ENCODE measurements at places on chromosomes 1 and 21.

- DNase-seq = no peak
Observed at GRCh38 chr21:18245464-18245967, 883 bp downstream of the CHODL start.

GRCh38 chr1:246669659-246670058 is 54.5 kb upstream of the SCCPDH start:
- no peak for DNase-seq

DNA sequence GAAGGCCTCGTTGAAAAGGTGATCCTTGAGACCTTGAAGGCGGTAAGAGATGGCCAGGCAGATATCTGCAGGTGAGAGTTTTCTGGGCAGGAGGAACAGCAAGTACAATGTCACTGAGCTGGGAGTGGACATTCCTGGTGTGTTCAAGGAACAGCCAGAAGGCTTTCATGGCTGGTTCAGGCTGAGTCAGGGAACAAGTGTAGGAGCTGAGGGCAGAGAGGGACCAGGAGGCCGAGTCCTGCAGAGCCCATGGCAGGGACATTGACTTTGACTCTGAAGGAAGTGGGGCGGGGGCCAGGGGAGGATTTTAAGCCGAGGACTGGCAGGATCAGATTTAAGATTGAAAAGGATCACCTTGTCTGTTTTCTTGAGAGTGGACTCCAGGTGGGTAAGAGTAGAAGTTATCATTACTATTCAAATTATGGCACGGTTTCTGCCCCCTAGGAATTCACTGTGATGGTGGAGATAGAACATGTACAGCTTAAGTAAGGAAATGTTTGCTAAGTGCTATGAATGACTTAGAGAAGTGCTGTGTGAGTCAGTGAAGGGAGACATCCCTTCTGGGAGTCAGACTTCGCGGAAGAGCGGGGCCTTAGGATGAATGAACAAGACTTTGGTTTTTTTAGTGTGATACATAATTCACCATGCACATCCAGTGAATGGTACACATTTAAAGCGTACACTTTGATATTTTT is 202.3 kb downstream of the KIF26B start:
- no peak for DNase-seq

- DNase-seq = no peak
Observed at GRCh38 chr21:29526545-29526944, 227.8 kb downstream of the BACH1 start.

DNA sequence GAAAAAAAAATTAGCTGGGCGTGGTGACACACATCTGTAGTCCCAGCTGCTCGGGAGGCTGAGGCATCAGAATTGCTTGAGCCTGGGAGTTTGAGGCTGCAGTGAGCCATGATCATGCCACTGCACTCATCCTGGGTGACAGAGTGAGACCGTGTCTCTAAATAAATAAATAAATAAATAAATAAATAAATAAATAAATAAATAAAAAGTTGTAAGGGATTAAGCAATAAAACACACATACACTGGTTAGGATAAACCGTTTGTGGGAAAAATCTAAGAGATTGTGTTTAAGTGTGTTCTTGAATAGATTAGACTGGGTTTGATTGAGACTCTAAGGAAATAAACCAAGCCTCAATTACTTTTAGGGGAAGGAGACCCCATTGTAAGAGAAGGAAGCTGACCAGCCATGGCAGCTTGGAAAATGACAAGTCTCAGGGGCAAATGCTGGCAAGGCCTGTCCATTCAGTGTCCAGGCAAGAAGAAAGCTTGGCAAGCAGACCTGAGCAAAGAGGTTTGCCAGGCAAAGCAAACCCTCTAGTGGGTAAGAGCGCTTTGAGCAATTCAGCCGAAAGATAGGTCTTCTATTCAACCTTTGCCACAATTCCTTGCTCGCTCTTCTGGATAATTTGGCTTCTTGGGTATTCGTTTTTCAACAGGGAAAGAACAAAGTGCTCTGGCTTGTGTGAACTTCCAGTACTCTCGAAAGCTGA is 106.9 kb upstream of the SERBP1 start:
- DNase-seq = no peak

- no peak for DNase-seq
Observed at GRCh38 chr1:204084247-204084772, 11.4 kb downstream of the SOX13 start.

- DNase-seq = no peak
Observed at GRCh38 chr1:227182012-227182411, 136.3 kb downstream of the CDC42BPA start.

GRCh38 chr1:31609514-31610118 is 7.9 kb upstream of the HCRTR1 start:
- DNase-seq = no peak

- no peak for DNase-seq
Observed at GRCh38 chr21:39696618-39697017, 48.4 kb upstream of the IGSF5 start.

DNA sequence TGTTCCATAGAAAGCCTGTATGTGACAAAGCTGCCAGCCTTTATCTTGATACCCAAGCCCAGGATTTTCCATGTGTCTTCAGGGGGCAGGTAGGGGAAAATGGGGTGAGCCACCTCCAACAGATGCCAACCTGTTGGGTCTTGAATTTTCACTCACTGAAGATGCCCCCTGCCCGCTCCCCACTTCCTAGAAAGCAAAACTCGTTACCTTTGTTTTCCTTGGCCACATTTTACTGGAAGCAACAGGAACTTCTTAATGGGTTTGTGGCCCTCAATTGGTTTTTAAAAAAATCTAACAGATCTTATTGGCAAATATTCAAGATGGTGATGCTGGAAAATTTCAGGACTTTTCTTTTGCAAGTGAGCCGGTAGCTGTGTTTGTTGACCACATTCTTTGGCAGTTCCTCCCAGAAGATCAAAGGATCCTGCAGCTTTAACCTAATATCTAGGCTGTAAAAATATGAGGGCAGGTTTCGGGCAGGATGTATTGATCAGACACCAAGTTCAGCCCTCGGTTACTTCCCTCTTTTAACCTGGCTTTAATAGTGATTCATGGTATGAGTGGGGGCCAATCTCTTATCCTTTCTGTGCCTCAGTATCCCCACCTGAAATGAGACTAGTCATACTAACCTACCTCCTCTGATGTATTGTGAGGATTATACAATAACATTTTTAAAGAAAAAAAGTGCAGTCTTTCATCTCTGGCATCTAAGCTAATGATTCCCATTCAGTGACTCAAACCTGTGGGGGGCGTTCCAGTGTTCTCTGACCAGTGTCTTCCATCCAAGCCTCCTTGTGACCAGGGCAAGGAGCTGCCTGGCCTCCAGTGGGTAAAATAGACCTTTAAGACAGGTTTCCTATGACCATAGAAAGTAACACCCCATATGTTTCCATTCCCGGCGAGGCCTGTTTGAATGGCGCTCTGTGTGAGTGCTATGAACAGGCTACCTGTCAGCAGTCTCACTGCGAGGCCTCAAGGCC is 21.3 kb upstream of the GNPAT start:
- DNase-seq = no peak

- no peak for DNase-seq
Observed at GRCh38 chr21:44950351-44950750, 10.5 kb downstream of the SLX9 start.

DNA sequence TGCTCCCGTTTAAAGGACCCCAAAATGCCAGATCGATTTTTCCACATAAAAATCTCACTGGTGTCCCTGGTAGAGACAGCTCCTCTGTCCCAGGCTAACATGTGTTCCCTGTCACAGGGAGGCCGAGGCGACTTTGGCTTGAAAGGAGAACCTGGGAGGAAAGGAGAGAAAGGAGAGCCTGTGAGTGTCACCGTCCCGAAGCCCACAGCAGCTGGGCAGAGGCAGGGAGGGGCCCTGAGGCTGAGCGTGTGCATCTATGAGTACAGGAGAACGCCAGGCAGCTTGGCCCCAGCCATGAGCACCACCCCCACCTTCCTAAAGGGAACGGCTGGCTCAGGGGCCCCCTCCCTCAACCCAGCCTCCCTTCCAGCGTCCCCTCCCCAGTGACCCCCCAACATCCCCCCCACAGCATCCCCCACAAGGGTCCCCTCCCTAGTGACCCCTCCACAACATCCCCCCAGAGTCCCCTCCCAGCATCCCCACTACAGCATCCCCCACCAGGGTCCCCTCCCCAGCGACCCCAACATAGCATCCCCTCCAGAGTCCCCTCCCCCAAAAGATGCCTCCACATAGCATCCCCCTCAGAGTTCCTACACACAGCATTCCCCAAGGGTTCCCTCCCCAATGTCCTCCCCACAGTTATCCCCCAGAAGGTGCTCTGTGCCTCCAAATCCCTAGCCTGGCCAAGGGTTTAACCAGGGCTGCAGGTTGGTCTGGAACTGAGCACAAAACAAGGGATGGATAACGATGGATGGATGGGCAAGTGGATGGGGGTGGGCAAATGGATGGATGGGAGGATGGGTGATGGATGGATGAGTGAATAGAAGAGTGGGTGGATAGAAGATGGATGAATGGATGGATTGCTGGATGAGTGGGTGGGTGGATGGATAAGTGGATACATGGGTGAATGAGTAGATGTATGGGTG is 25.1 kb downstream of the COL6A2 start:
- DNase-seq = no peak

DNA sequence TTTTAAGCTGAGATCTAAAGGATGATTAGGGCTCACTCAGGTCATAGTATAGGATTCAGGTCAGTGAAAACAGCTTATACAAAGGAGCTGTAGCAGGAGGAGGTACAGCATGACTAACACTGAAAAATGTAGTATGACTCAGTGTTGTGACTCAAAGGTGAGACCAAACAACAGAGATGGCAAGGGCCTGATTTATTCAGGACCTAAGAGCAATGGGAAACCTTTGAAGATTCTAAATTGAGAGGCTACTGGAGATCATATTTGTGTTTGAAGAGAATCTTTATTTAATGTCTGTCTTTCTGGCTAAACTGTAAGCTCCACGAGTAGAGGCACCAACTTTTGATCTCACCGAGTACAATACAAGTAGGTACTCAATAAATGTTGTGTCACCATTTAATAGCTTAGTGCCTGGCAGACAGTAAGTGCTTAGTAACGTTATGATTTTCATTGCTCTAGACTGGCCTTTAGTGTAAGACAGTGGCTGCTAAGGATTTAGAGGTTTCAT is 43.5 kb downstream of the PRKAA2 start:
- DNase-seq = peak; percentile 55

GRCh38 chr21:32198384-32198783 is 80.5 kb downstream of the MIS18A start:
- no peak for DNase-seq

GRCh38 chr1:61131716-61132115 is 49.4 kb downstream of the NFIA start:
- DNase-seq = no peak

DNA sequence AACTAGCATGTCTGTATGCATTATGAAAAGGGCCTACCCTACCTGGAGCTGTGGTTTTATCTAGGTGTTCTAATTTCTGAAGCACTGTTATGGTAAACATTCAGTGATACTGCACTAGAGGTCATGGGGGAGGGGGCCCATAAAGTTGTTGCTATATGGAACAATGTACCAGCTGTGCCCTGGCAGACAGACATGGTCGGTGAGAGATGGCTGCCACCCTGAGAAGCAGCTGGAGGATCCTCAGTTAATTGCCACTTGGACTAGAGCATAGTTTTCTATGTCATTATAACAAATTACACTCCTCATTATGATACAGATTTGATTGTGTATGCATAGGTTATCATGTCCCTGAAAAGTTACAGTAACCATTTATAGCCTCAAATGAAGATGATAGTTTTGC is 45.4 kb downstream of the ILDR2 start:
- no peak for DNase-seq

DNA sequence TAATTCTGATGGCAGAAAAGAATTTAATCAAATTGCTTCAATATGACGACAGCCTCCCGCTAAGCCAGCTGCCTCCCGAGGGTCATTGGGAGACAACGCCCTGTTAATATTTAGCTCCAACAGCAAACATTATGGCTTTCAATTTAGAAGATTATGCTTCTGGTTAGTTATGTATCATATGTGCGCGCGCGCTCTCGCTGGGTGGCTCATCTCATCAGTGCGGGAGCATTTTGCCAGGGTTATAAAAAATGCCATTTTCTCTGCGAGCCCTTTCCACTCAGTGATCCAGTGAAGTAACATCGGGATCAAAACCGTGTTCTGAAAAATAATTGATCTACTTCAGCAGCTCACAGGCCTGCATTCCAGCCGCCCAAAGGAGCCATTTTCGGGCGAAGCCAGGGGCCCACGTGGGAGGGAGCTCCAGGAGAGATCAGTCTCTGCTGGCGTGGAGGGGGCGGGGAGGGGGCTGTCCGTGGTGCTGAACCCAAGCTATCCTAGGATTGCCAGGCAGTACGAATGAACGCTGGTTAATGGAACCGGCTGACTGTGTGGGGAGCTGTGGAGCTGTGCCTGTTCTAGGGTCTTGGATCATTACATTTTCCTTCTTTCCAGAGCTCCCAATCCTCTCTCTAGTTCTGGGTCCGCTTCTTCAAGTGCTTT is 219.1 kb upstream of the ZC3H12A start:
- DNase-seq = peak; percentile 10

- DNase-seq = no peak
Observed at GRCh38 chr1:9065213-9065751, 4.2 kb downstream of the SLC2A5 start.

GRCh38 chr1:169858467-169858866 is 35.2 kb downstream of the SCYL3 start:
- DNase-seq = no peak

- DNase-seq = no peak
Observed at GRCh38 chr1:53964109-53964508, 18.0 kb downstream of the LRRC42 start.

DNA sequence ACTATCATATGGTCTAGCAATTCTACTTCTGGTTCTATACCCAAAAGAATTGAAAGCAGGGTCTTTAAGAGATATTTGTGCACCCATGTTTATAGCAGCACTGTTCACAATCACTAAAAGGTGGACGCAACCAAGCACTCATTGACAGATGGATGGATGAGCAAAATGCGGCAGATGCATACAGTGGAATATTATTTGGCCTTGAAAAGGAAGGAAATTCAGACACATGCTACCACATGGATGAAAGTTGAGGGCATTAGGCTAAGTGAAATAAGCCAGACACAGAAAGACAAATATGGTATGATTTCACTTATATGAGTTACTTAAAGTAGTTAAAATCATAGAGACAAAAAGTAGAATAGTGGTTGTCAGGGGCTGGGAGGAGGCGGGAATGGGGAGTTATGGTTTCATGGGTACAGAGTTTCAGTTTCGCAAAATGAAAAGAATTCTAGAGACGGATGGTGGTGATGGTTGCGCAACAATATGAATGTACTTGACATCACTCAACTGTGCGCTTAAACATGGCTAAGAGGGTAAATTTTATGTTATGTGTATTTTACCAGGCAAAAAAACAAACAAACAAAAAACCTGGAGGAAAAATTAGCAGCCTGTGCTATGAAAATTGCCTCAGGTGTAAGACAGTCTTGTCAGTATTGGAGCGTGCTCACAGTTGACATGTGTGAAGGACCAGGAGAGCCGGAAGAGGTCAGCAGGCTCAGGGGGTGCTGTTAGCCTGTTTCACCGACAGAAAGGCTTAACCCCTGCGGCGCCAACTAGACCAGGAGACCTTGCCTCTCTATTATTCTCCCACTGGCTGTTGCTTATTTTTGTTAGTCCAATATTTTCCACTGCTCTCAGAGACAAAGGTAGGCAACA is 26.5 kb downstream of the CD247 start:
- DNase-seq = no peak

DNA sequence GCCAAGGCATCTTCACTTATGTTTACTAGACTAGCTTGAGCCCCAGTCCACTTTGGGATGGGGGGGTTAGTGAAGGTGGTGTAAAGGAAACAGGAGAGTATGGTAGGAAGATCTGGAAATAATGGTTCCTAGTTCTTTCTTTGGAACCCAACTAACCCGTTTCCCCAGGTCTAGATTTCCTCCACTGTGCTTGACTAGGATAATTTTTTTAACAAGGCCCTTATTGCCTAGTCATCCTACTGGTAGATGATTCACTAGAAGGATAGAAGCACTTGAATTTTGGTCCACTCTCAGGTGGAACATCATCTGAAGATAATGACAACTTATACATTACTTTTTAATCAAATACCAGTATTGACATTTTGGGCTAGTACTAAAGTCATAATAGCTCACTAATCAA is 45.9 kb upstream of the MYOCOS start:
- no peak for DNase-seq

All from fibroblast of skin of back (primary cell).